Stimulated activated CD4-positive, alpha-beta T cell treated with anti-CD3 and anti-CD28 coated beads, Interleukin-1b, Interleukin-23, amount 100 ng/mL, for 48 hours (primary cell): ENCODE measurements at places on chromosomes 1 and 21.
A peak's percentile ranks its signal among the peaks of the same experiment; 100 is the strongest.

DNA sequence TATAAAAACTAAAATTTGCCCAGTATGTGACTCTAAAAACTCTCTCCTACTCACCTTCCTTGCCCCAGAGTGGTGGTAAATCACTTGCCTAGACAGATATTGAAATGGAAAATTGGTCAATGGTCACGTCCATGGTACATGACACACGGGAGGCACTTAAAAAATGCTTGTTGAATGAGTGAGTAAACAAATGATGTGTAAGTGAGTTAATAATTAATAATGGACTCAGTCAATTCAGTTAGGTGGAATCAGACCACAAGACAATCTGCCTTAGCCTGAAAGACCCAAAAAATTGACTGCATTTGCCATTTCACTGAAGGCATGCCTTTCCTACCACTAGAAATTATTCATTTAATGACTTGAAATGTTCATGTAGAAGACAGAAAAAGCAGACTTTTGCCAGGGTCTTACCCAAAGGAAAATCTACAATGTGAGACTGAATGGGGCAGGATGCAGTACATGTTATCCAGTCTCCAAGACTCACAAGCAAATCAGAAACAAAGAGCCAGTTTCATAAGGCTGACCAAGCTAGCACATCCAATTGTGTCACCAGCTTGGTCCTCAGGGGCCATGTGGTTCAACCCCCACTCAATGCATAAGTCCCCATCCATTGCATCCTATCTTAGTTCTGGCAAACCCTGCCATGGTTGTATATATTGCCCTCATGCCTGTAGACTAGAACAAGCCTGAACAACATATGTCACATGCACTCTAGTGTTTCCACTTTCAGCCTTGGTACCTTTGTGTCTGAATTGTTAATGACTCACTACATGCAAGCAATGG is 73.6 kb downstream of the TBX15 start:
- DNase-seq: no peak

DNA sequence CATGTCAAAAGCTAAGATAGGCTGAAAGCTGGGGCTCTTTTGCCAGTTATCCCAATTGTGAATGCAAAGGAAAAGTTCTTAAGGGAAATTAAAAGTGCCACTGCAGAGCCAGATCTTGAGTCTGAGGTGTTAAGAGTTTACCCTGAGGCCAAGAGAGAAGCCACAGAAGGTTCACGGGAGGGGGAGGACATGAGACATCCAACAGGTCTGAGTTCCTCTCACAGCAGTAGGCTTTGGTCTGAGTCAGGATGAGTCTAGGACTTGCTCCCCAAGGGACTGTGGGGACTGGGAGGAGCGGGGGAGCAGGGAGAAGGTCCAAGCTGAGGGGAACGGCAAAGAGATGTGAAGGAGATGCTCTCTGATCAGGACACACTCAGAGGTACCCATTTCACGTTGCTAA is 411.2 kb upstream of the CAMK1G start:
- no peak for DNase-seq

GRCh38 chr1:86195281-86195680 is 38.7 kb upstream of the COL24A1 start:
- DNase-seq: no peak

GRCh38 chr1:40955266-40955665 is 24.2 kb upstream of the CTPS1 start:
- no peak for DNase-seq

GRCh38 chr1:173267453-173267945 is 60.4 kb upstream of the TNFSF4 start:
- DNase-seq: no peak

DNA sequence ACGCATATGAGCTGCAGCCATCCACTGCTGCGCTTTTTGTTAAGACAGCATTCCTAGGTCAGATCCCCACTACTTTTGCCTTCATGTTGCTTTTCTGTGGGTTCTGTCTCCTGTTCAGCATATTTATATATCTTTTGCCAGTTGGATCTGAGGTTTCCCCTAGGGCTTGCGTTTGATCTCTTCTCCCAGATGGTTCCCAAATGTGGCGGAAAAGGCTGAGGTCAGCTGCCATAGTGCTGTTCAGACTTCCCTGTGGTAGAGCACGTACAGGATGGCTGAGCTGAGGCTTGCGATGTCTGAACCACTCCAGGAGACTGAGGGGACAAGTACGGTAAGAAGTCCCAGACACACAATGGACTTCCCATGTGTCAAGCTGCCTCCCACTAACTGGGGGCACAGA is 39.8 kb downstream of the COL6A1 start:
- DNase-seq: no peak

DNA sequence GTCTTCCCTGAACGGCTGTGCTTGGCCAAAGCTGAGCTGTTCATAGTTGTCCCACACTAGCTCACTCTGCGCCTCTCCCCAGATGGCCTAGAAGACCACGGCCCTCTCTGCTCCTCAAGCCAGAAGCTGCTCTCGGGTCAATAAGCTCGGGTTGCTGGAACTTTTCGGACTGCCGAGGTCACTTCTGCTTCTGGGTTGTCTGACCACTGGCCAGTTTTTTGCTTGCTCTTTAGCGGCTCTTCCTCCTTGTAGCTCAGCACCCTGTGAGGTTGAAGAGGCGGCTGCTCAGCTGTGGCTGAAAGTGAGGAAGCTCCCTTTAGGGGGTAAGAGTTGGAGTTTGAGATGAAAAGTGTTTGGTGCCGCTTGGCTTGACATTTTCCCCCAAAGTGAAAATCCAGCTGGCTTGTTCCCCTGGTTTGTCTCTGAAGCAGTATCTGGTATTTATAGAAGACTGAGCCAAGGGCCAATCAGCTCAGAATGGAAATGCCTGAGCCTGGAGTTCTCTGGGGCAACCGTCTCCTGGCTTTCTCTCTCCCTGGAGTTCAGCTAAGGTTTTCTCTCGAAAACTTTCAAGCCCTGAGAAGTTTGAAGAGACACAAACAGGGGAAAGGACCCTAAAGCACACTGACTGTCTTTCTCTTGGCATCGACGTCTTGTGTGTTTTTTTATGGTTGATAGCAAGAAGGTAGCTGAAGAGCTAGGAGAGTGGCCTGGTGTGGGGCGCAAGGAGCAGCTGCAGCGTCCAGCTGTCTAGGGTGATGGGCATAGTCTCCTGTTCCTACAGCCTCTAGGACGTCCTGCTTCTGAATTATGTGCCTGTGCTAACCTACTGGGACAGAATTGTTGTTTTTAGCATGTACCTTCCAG is 72.0 kb downstream of the SYT6 start:
- DNase-seq: no peak

- DNase-seq: no peak
Observed at GRCh38 chr1:83090195-83090594, 908.7 kb downstream of the TTLL7 start.

DNA sequence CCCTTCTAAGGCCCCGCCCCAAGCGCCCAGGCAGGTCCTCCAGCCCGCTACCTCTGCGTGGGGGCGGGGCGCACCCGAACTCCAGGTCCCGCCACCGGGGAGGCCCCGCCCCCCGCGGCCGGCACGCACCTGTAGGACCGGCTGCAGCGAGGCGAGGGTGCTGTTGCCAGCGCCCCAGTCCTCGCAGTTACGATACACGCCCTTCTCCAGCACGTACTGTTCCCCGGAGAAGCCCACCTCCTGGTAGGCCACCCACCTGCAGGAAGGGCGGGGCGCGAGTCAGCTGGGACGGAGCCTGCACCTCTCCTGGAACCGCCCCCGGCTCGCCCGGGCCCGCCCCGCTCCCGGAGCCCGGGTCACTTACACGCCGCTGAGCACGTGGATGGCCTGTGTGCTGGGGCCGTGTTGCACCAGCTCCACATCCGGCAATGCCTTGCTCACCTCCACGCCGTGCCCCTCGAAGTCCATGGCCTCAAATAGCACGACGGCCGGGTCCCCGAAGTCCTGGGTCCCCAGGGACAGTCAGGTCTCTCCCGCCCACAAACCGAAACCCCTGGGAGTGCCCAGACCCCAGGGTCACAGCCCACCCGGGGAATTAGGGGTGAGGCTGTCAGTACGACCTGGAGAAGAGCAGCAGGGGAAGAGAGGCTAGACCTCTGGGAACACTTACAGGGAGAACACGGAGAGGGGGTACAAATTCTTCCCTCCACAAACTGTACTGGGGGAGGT is 17.3 kb downstream of the CRYBG2 start:
- DNase-seq: peak; percentile 81

- no peak for DNase-seq
Observed at GRCh38 chr1:19892628-19893168, 10.5 kb downstream of the OTUD3 start.

- no peak for DNase-seq
Observed at GRCh38 chr1:208243527-208243966, 637 bp downstream of the PLXNA2 start.

DNA sequence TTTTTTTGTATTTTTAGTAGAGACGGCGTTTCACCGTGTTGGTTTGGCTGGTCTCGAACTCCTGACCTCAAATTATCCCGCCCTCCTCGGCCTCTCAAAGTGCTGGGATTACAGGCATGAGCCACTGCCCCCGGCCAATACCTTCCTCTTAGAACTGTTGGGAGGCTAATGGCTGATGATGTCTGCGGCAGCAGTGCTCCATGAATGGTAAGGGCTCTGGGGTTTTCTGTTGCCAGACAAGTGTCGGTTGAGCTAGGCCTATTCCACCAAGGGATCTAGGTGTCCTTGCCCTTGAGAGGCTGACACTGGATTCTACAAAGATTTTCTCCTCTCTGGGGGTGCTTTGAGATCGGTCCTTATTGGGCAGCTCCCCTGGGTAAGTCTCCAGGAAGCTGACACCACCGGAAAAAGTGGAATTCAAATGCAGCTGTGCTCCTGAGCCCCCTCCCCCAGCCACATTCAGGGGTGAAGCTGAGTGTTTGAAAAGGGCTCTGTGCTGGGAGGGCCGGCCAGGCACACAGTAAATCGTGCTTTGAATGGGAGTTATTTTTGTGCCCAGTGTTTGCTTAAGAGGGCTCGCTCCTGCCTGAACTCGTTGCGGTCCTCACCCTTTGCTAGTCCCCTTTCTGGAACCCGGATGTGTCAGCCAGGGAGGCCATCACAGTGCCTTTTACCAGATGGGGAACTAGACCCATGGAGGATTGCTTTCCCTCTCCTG is 5.2 kb downstream of the SOX13 start:
- DNase-seq: no peak

GRCh38 chr1:193079187-193079586 is 19.8 kb downstream of the RO60 start:
- no peak for DNase-seq

GRCh38 chr1:202085682-202086373 is 36.9 kb upstream of the GPR37L1 start:
- no peak for DNase-seq

DNA sequence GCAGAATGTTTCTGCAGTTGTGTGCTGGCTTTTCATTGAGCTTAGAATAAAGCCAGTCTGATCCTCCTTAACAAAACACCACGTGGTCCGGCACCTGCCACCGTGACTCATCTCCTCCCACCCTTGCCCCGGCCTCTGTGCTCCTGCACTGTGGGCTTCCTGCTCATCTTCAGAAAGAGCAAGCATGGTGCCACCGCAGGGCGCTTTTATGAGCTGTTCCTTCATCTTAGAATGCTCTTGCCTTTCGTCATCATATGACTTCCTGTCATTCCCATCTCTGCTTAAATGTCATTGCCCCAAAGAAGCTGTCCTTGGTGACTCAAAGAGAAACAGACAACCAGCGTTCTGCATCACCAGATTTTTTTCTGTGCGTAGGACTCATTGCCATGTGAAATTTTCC is 117.8 kb downstream of the HHAT start:
- peak; percentile 93 for DNase-seq

DNA sequence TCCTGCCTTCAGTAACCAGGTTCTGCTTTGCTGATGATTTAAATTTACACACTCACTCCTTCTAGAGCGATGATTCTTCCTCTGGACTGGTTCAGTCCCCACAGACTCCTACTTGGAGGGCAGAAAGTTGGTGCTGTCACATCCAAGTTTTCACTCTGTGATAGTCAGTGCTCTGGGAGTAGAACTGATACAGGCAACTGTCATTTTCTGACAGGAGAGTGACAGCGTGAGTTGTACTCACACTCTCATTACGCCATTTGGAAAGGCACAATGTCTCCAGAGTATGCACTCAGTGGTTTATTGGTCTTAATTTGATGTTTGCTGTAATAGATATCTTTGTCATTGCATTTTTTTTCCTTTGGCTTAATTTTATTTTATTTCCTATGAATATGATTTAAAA is 96.0 kb downstream of the GRIK1 start:
- DNase-seq: no peak

- DNase-seq: no peak
Observed at GRCh38 chr1:82845866-82846265, 1045.1 kb downstream of the ADGRL2 start.

GRCh38 chr1:47711184-47711847 is 273.5 kb downstream of the FOXD2 start:
- DNase-seq: no peak

- DNase-seq: peak; percentile 29
Observed at GRCh38 chr1:202274611-202275010, 67.1 kb downstream of the UBE2T start.

DNA sequence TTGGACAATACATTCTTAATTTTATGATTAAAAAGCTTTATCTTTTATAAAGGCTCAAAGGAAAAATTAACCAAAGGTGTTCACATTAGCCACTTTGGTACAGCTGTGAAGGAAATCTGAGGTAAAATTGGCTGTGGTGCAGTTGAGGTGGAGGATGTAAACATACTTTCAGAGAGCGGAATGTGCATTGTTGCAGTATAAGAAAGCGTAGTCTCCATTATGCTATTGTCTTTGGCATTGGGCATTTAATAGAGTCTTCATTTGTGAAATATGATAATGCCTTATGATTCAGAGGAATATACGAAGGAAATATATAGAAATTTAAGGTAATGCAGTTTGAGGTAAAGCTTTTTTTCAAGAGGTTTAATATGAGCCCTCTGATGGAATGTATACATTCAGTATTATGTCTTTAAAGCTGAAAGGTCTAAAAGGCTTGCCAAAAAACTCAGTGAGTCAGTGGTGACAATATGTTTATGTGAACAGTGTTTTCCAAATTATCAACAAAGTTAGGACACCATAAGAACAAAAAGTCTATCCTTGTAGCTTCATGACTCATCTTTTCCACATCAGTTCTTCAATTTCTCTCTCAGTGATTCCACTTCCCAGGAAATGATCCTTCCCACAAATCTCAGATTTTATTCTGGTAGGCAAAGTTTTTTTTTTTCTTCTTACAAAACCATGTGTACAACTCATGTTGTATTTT is 26.9 kb upstream of the DDR2 start:
- DNase-seq: no peak
